Stimulated activated CD4-positive, alpha-beta T cell treated with anti-CD3 and anti-CD28 coated beads, Interleukin-4, amount 100 ng/mL, for 4 hours (primary cell): ENCODE measurements at places on chromosomes 16 and 17.

- no peak for DNase-seq
Measured at GRCh38 chr16:19688396-19689024, 29.5 kb downstream of the KNOP1 start.

- DNase-seq = no peak
Measured at GRCh38 chr17:72090108-72090507, 30.7 kb upstream of the SOX9 start.

GRCh38 chr17:50026837-50027171 lies 29.1 kb upstream of the ITGA3 start:
- peak; percentile 80 for DNase-seq

- no peak for DNase-seq
Measured at GRCh38 chr17:60901806-60902205, 224.2 kb downstream of the BCAS3 start.

DNA sequence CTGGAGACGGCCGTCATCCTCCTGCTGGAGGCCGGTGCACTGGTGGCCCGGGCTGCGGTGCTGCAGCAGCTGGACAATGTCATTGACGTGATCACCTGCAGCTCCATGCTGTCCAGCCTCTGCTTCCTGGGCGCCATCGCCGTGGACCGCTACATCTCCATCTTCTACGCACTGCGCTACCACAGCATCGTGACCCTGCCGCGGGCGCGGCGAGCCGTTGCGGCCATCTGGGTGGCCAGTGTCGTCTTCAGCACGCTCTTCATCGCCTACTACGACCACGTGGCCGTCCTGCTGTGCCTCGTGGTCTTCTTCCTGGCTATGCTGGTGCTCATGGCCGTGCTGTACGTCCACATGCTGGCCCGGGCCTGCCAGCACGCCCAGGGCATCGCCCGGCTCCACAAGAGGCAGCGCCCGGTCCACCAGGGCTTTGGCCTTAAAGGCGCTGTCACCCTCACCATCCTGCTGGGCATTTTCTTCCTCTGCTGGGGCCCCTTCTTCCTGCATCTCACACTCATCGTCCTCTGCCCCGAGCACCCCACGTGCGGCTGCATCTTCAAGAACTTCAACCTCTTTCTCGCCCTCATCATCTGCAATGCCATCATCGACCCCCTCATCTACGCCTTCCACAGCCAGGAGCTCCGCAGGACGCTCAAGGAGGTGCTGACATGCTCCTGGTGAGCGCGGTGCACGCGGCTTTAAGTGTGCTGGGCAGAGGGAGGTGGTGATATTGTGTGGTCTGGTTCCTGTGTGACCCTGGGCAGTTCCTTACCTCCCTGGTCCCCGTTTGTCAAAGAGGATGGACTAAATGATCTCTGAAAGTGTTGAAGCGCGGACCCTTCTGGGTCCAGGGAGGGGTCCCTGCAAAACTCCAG lies 1.1 kb downstream of the MC1R start:
- DNase-seq = no peak

DNA sequence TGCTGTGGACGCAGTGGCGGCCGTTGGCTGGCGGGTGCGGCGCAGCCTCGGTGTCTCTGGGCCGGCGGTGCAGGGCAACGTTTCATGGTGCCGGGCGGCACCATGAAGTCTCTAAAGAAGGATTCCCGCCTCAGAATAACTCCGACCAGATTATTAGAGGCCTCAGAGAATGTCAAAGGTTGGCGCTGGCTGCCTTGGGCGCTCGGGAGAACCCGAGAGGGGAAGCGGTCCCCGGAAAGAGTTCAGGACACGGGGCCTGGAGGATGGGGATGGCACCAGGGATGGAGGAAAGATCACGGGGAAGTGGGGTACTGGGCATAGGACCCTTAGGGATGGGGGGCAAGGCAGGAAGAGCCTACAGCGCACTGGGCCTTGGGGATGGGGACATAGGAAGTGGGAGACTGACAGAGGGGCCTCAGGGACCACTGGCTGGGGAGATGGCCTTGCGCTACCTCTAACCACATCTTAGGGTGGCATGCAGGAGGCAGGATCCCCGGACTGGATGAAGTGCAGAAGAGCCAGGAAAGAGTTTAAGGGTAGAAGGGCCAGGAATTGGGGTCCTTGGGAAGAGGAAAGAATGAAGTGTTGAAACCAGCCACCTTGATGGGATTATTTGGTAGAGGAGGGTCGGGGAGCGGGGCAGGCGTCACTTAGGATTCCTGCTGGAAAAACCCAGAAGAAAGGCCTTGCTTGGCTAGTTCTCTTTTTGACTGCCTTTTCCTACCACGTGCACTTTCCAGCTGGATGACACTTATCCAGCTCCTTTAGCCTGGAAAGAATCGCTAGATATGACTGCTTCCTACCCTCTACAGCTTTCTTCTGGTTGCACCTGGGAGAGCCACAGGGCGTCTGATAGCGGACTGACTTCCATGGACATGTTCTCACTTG lies 578 bp downstream of the MYCBPAP start:
- no peak for DNase-seq

DNA sequence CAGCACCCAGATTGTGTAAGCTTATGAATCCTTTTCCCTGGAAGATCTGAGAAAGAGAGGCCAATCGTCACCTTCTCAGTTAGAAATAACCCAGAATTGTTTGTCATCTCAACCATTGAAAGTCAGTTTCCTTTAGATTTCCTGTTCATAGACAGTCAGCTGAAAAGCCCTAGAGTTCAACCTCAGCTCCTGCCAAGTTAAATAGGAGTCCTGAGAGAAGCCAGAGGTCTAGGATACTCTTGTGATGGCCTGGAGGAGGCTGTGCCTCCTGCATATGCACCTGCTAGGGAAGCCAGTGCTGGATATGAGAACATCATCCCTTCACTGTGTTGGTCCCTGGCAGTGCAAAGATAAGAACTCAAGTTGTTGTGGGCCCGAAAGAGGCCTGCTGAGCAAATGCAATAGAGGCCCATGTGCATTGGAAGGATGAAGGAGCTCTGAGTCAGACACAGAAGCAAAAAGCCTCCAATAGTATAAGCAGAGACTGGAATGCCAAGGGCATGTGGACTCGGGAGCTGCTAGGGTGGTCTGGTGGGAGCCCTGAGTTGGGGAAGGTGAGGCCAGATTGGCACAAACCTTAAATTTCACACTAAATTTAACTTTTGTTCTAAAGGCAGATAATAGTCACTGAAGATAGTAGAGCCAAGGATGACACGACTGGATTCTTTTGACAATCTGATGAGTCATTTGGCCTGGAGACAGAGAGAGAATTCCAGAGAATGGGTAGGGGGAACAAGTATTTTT lies 520.9 kb upstream of the CDH5 start:
- no peak for DNase-seq

- no peak for DNase-seq
Measured at GRCh38 chr17:56966338-56966737, 5.5 kb upstream of the COIL start.

DNA sequence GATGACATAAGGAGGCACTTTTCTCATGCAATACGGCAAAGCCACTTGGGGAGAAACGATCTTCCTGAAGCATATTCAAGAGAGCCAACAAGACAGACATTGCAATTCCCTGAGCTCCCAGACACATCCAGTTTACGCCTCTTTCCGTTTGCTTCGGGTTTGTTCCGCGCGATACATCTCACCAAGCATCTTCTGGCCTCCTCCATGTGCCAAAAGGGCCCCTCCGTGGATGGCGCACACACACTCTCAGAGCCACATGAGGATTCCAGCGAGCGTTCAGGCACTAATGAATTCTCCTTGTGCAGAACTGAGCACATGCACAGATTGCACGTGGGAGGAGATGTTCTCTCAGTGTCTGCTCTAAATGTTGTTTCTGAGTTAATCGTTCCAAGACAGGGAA lies 146.7 kb upstream of the SHISA6 start:
- DNase-seq = no peak

DNA sequence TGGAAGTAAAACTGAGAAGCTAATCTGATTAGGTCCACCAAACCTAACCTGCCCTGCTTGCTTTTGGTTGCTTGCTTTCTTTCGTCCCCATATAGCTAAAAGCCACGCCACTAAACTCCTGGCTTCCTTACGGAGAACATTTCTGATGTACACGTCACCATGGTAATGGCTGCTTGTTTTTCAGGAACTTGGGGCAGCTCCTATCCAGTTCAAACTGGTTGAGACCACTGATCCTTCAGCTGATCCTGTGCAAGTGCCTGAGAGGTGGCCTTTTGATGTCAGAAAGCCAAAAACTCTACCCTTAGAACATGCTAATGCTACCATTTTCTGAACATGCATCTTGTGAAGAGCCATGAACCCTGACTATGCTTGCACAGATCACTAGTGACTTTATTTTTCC lies 14.4 kb upstream of the DHRS7C start:
- no peak for DNase-seq

DNA sequence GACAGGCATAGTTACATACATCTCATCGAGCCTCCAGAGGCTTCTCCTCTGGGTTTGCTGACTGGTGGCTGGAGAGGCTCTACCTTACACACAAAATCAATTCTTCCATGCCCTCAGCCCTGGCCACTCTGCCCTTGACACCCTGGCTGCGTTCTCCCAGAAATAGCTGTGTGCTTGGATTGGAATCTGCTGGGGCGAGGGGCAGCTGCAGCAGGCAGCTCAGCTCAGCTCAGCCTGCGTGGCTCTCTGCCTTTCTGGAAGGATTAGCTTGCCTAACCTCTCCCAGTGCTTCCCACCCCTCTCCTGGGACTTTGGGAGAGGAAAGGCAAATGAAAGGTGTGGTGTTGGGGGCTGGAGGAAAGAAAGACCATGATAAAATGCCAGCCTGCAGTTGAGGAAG lies 216.1 kb downstream of the ENGASE start:
- DNase-seq = no peak

GRCh38 chr17:75904749-75905521 lies at the start of gene MRPL38:
TSS of gene MRPL38 (minus strand) at chr17:75904884. CDS start at chr17:75904875, 9 bp downstream.
- peak; percentile 92 for DNase-seq

DNA sequence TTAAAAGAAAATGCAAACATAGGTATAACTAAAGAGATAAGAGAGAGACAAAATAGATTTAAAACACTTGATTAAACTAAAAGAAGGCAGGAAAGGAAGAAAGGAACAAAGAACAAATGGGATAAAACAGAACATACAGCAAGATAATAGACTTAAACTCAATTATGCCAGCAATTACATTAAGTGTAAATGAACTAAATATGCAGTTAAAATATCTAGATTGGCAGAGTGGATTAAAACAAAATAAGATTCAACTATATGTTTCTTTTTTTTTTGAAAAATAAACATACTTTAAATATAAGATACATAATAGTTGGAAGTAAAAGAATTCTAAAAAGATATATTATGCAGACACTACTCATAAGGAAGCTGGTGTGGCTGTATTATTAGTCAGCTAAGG lies 9.7 kb upstream of the CFAP20 start:
- no peak for DNase-seq

DNA sequence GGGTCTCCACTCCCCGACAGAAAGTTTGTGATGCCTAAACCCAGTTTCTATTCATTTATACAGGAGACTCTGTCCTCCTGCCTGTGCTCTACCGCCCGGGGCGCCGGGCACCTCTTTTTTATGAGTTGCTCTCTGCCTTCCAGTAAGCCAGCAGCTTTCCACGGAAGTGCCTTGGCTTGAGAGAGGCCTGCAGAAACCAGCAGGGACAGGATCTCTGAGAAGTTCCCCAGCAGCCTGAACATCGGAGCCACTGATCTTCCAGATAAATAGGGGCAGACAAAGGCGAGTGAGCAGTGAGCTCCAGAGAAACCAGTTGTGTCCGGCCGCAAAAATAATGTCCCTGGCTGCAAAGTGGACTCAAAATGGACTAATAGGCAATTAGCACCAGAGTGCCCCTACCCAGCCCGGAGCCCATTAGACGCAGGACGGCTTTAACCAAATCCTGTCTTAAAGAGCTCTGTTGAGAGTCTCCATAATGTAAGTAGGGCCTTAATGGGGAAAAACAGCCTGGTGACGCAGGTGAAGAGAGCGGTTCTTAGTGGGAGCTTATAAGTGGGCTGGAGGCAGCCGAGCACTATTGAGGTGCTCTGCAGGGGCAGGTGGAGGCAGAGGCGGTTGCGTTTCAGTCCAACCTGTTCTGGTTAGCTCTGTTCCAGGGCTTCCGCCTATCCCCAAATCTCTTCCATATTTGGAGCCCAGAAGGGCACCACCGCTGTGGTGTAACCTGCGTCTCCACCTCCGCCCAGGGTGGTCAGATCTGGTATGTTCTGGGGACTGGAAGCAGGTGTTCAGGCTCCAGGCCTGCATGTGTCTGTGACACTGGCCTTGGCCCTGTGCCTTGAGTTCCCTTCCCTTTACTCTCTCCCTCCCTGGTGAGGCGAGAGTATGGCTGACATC lies 74.1 kb downstream of the NT5M start:
- DNase-seq = no peak

- DNase-seq = no peak
Measured at GRCh38 chr16:30350134-30350871, 4.8 kb downstream of the CD2BP2 start.

DNA sequence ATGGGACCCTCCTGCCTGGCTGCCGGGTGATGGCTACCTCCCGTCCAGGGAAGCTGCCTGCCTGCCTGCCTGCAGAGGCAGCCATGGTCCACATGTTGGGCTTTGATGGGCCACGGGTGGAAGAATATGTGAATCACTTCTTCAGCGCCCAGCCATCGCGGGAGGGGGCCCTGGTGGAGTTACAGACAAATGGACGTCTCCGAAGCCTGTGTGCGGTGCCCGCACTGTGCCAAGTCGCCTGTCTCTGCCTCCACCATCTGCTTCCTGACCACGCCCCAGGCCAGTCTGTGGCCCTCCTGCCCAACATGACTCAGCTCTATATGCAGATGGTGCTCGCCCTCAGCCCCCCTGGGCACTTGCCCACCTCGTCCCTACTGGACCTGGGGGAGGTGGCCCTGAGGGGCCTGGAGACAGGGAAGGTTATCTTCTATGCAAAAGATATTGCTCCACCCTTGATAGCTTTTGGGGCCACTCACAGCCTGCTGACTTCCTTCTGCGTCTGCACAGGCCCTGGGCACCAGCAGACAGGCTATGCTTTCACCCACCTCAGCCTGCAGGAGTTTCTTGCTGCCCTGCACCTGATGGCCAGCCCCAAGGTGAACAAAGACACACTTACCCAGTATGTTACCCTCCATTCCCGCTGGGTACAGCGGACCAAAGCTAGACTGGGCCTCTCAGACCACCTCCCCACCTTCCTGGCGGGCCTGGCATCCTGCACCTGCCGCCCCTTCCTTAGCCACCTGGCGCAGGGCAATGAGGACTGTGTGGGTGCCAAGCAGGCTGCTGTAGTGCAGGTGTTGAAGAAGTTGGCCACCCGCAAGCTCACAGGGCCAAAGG lies 36.8 kb downstream of the NLRC5 start:
- DNase-seq = no peak

- no peak for DNase-seq
Measured at GRCh38 chr17:72299100-72299499, 178.3 kb downstream of the SOX9 start.

GRCh38 chr17:29787995-29788394 lies 142.0 kb downstream of the SSH2 start:
- DNase-seq = no peak

DNA sequence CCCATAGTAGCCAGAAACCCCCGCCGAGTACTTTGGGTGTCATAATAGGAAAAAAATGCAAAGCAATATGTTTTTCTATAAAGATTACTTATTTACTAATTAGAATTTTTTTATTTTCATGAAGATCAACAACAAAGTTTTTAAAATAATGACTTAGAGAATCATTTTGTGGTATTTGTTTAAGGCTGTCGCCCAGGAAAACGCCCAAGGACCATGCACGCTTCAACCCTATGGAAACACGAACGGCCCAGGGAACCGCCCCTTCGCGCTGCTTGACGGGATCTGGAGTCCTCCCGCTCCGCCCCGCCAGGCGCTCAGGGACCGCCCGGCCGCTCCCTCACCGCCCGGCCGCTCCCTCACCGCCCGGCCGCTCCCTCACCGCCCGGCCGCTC lies 408 bp upstream of the KPNA2 start:
- peak; percentile 88 for DNase-seq
